ENCODE measurements at places on chromosomes 3 and 15.

DNA sequence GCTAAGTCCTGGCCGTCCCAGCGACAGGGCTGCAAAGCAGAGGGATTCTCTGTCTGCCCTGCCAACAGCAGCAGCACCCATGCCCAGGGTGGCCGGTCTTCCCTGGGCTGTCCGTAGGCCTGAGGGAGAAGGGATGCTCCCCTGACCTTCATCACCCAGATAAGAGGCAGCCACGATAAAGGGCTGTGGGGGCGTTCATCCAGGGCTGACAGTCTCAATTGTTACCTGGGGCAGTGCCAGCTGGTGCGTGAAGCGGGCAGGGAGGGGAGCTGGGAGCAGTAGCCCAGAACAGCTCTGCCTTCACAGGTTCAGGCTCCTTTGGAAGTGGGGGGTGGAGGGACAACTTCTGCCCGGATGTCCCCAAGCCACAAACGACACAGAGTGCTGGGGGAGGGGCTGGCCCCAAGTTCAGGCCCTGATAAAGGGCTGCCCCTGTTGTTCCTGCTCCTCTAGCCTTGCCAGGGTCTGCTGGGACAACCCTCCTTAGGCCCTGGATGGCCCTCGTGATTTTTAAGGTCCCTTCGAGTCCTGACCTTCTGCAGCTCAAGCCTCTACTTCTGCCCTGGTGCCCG is 94.7 kb downstream of the RAB11A start:
- no peak for DNase-seq

- no peak for DNase-seq
Observed at GRCh38 chr3:69108811-69109210, 13.6 kb downstream of the LMOD3 start.

DNA sequence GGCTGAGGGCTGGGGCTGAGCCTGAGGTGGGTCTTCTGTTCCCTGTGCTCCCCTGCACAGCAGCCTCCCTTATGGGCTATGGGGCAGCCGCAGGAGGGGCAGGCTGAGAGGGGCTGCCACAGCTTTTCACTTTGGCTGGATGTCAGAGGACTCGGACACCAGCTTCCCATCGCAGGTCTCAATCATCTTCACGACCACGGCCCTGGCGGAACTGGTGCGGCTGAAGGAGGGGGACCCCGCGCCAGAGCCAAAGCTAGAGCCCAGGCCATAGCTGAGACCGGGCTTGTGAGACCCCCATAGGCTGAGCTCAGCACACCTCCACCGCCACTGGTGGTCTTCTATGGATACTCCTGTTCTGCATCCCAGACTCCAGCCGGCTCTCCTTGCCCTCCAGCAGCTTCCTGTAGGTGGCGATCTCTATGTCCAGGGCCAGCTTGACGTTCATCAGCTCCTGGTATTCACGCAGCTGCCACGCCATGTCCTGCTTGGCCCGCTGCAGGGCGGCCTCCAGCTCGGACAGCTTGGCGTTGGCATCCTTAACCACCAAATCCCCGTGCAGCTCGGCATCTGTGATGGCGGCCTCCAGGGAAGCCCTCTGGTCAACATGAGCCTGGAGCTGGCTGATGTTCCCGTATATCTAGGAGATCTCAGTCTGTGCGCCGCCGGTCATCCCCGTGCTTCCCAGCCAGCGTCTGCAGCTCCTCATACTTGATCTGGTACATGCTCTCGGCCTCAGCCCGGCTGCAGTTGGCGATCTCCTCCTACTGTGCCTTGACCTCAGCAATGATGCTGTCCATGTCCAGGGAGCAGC is 181.7 kb upstream of the SYNPR start:
- no peak for DNase-seq

DNA sequence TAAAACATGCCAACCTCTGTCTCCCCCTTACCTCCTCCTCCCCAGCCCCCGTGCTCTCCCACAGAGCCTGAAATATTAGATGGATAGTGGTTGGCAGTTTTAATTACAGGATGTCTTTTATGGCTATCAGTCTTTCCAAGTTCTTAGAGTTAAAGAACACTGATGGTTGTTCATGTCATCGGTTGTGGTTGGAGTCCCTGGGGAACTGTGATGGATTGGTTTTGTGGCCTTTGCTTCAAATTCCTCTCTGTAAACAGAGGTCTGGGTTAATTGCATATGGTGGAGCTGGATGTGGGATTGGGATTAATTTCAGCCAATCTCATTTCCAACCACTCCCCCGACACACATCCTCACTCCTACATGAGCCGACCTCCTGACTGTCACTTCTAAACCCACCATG is 164.5 kb upstream of the PROK2 start:
- no peak for DNase-seq

- DNase-seq, result no peak
Observed at GRCh38 chr3:128236657-128237056, 83.4 kb downstream of the EEFSEC start.

GRCh38 chr15:70292076-70292760 is 194.5 kb upstream of the TLE3 start:
- DNase-seq, result no peak

DNA sequence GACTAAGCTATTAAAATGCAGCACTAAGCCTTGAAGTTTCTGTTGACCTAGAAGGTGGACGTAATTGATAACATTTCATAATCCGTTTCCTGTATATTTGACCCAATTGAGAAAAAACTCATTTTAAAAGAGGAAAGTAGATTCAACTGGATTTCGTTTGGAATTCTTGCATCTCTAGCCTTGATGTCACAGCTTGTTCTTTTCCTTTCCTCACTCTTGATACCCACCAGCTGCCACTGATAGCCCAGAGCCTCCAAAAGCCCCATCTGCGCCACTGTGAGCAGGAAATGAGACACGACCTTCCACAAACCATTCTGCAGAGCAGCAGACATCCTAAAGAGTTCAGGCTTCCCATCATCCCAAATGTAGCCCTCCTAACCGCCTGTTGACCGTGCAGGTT is 61.8 kb downstream of the FOXB1 start:
- no peak for DNase-seq

- no peak for DNase-seq
Observed at GRCh38 chr3:194337965-194338753, 13.0 kb downstream of the CPN2 start.

DNA sequence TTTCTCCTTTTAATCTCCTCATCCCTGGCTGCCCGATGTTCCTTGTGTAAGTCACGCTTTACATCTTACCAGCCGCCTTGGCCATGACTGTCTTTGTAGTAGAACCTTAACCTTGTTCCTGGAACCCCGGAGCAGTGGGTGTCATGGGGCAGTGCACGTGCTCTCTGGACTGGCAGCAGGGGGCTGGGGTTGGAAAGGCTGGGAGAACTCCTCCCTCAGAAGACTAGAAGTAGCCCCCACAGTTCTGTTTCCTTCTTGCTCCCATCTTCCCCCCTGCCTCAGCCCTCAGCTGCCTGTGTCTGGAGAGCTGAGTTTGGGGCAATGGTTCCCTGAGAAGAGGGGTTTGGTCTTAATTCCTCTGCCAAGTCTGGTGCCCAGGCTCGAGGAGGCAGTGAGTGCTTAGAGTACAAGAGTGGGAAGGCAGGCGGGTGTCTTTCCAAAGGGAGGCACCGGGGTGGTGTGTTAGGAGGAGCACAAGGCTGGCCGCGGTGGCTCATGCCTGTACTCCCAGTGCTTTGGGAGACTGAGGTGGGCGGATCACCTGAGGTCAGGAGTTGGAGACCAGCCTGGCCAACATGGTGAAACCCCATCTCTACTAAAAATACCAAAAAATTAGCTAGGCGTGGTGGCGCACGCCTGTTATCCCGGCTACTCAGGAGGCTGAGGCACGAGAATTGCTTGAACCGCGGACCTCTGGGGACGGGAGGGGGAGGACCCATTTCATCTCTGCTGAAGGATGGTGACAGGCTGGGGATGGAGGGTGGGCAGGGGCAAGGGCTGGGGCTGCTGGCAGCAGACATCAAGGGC is 100.4 kb downstream of the VGLL4 start:
- DNase-seq, result no peak

DNA sequence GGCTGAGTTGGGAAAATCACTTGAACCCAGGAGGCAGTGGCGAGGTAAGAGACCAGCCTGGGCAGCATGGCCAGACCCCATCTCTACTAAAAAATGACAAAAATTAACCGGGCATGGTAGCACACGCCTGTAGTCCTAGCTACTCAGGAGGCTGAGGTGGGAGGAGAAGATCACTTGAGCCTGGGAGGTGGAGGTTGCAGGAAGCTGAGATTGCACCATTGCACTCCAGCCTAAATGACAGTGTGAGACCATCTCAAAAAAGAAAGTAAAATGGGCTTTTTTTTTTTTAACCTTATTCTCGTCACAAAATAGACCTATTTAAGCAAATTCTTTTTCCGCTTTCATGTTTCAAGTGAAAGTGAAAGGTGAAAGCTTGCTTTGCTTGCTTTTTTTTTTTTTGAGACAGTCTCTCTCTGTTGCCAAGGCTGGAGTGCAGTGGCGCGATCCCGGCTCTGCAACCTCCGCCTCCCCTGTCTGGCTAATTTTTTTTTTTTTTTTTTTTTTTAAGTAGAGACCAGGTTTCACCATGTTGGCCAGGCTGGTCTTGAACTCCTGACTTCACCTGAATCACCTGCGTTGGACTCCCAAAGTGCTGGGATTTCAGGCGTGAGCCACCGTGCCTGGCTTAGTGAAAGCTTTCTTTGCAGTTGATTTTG is 3.6 kb downstream of the PDIA3 start:
- DNase-seq, result no peak

GRCh38 chr15:70017801-70018200 is 79.9 kb downstream of the TLE3 start:
- no peak for DNase-seq

- DNase-seq, result no peak
Observed at GRCh38 chr3:8529181-8529637, 27.6 kb downstream of the LMCD1 start.

DNA sequence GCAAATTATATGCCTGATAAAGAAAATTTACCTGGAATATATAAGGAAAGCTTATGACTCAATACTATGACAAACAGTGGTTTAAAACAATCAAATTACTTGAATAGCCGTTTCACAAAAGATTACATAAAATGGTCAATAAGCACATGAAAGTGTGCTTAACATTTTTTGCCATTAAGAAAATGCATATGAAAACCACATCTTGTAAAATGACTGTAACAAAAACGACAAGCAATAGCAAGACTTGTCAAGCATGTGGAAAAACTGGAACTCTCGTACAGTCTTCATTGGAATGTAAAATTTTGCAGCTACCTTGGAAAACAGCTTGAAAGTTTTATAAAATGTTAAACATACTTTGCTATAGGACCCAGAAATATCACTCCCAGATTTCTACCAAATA is 1110.3 kb downstream of the NAALADL2 start:
- no peak for DNase-seq

DNA sequence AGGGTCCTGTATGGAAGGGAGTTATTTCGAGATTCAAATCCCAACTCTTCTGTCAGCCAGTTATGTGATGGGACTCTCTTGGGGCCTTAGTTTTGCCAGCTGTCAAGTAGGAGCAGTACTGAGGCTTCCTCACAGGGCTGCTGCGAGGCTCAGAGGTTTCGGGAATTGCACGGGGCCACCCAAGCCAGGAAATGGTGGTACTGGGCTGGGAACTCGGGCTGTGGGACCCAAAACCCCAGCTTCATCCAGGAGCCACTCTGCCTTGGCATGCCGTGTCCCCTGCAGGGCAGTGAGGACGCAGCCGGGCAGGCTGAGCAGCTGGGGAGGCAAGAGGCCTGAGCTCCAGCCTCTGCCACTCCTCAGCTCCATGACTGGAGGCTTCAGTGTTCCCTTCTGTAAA is 118.6 kb downstream of the ETFA start:
- DNase-seq, result no peak

DNA sequence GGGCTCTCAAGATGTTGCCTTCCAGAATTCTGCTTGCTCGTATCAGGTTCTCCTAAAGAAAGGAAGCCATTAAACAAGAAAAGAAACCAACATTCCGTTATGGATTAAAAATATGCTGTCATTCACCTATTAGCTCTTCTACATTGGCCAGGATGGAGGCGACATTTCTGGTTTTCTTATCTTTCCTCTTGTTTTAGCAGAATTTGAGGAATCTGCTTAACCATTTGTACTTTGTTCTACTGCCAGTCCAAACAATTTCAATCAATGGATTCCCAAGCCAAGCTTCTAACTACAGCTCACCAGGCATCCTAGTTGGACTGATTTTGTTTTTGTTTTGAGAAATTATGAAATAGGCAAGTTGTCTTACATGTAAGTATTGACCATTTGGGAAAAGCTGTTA is 164.6 kb upstream of the TSC22D2 start:
- no peak for DNase-seq

GRCh38 chr15:61936528-61937195 is 123.6 kb downstream of the VPS13C start:
- no peak for DNase-seq

DNA sequence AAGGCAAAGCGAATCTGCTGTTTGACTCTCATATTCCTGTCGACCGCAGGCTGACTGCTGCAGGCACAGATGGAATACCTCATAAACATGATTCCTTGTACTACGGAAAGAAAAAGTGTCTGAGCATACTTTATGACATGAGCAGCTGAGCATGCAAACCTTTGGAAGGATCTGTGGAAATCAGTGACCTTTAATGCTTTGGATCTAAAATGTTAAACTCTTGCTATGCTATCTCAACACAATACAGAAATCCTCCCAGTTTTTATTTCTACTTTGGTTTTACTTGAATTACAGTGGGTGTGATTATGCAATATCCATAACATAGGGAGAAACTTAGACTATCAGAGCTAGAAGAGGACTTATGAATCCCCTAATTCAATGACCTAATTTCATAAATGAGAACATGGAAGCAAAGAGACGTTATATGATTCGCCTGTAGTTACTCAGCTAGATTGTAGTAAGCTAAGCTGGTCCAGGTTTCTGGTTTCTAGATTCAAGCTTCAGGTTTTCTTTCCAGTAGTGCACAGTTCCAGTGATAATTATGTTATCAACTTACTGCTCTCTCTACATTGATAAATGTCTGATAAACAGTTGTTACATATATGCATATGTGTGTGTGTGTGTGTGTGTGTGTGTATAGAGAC is 127.6 kb upstream of the GBE1 start:
- no peak for DNase-seq

GRCh38 chr3:127736801-127737539 is 64.2 kb downstream of the ABTB1 start:
- DNase-seq, result no peak

DNA sequence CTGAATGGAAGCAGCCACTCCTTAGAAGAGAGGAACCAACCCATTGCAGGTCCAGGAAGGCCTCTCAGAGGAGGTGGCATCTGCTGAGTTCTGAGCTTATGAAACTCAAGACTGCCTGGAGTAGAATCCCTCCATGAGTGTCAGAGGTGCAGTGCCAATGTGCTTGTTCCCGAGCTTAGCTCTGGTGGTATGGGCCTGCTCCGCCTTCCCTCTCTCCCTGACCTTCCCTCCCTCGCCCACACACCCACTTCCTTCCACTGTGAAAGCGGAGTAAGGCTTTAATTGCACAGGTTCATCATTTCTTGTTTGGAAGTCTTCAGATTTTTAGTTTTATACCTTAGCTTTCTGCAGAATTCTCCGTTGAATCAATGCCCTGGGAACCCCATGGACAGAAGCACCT is 208.0 kb upstream of the BHLHE40 start:
- DNase-seq, result no peak

DNA sequence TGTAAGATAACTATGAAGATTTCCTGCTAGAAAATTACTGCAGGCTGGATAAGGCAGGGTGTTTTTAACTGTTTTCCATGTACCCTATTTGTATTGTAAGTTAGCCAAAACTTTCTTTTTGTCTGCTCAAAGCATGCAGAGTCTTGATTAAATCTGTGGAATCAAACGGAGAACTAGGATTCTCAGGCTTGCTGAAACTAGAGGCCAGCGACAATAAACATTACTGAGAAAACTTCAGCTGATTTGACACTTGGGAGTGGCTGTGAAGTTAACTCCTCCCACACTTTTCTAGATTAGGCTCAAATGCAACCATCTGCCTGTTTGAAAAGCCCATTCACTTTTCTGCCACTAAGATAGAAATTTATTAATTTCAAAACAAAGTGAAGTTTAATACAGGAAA is 153.2 kb upstream of the FRMD4B start:
- DNase-seq, result no peak

Data from stimulated activated CD8-positive, alpha-beta memory T cell treated with anti-CD3 and anti-CD28 coated beads, Interleukin-7, amount 100 ng/mL, for 1 hour (primary cell).